ENCODE measurements at places on chromosomes 3 and 15. TPM values are rescaled to one million over a fixed set of nuclear protein-coding genes. Genes with fewer than 3 reads are reported as not detected.

DNA sequence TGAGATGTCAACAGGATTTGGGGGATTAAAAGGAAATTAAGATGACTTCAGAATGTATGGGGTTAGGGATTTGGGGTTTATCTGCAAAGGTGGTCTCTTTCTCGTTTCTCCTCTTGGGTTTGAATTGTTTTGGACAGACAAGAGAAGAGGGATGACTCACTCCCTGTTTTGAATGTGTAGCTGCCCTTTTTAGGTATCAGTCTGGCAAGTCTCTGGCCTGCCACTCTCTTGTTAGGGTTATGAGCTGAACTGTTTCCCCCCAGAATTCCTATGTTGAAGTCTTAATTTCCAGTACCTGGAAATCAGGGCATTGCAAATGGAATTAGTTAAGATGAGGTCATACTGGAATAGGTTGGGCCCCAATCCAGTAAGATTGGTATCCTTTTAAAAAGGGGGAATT is 291.7 kb downstream of the MEX3B start:
- H3K4me3 ChIP-seq: no peak overlapping the region
- DNase-seq: no peak
- H3K27ac ChIP-seq: no peak overlapping the region
- H3K4me1 ChIP-seq: peaks cover 42% of the 10 kb centered on the region
- no peaks in the 10 kb centered on the region for H3K36me3 ChIP-seq

DNA sequence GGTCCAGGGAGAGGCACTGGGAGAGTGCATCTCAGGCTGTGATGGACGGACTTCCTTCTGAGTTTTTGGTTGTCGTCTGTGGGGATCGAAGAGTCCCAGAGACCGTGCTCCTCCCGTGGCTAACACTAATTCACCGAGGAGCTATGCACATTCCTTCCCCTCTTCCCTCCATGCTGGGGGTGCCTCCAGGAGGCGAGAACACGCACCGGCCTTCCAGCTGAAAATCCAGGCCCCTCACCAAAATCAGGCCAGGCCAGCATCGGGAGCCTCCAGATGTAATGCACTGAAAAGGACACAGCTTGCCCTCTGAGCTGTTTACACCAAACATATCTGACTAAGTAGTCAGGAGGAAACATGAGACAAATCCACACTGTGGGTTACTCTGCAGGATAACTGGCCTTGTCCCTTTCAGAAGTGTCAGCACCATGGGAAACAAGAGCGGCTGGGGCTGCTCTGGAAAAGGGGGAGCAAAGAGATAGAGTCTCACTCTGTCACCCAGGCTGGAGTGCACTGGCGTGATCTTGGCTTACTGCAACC is 5.5 kb downstream of the RNU5B-1 start:
- no peaks in the 10 kb centered on the region for H3K36me3 ChIP-seq
- H3K4me3 ChIP-seq: no peak overlapping the region
- H3K4me1 ChIP-seq: peaks cover 7% of the 10 kb centered on the region
- H3K27me3 ChIP-seq: no peaks in the 10 kb centered on the region
- no peak for DNase-seq
- H3K27ac ChIP-seq: no peak overlapping the region

GRCh38 chr3:126102530-126102951 is 18.6 kb upstream of the SLC41A3 start:
- DNase-seq: peak; percentile 91
- H3K4me1 ChIP-seq: peaks cover 23% of the 10 kb centered on the region
- H3K4me3 ChIP-seq: no peak overlapping the region
- H3K27ac ChIP-seq: peak overlapping the region; percentile 82

- no peaks in the 10 kb centered on the region for H3K27me3 ChIP-seq
- no peak for DNase-seq
These were observed 27.9 kb downstream of the ETV5 start for GRCh38 chr3:186080849-186081438.

The SUSD5 gene
- total RNA-seq: 1.1 TPM

DNA sequence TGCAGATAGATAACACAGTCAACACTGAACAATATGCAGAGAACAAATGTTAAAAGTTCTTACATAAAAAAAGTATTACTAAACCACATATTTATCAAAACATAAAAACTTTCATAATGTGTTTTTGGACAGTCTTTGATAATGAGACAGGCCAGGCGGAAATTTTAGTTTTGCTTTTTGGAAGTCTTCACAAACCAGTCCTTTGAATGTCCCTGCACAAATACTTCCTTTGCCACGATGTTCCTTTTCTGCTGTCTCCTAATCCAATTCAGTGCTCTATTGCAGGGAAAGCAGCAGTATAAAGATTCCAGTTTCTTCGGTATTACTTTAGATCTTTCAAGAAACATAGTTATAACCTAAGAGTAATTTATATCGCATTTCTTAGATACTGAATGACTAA is 135.9 kb downstream of the TBL1XR1 start:
- no peak overlapping the region for H3K4me3 ChIP-seq
- no peak overlapping the region for H3K27ac ChIP-seq
- DNase-seq: no peak
- peaks cover 49% of the 10 kb centered on the region for H3K4me1 ChIP-seq

Data from esophagus muscularis mucosa (tissue), 4 donors.